Mesothelial cell of epicardium (in vitro differentiated cells): ENCODE measurements at places on chromosomes 4 and X.
A peak's percentile ranks its signal among the peaks of the same experiment; 100 is the strongest.

GRCh38 chr4:157961229-157961990 is 211.4 kb downstream of the GASK1B start:
- no peaks in the 10 kb centered on the region for H3K4me1 ChIP-seq
- DNase-seq, result no peak
- no peak overlapping the region for H3K4me3 ChIP-seq
- no peaks in the 10 kb centered on the region for H3K27me3 ChIP-seq
- no peaks in the 10 kb centered on the region for H3K36me3 ChIP-seq

- peak within 1 kb of the TSS; percentile 79 for H3K27ac ChIP-seq
- DNase-seq, result peak; percentile 31
- no peaks in the 10 kb centered on the region for H3K36me3 ChIP-seq
- H3K4me3 ChIP-seq, result peak within 1 kb of the TSS; percentile 83
Measured at GRCh38 chr4:186104114-186104889, at the start of gene FAM149A. FAM149A (plus strand) TSS chr4:186104704.

DNA sequence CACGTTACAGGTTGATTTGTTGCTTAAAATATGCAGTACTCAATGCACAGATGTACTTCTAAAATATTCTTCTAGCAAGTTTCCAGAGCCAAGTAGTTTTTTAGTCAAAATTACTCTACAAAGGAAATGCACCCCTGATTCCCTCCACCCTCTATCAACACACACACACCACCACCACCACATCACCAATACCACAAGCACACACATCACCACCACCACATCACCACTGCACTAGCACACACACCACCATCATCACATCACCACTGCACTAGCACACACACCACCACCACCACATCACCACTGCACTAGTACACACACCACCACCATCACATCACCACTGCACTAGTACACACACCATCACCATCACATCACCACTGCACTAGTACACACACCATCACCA is 105.2 kb upstream of the FRG1 start:
- no peaks in the 10 kb centered on the region for H3K27me3 ChIP-seq
- no peak overlapping the region for H3K4me3 ChIP-seq
- DNase-seq, result no peak
- peaks cover 1% of the 10 kb centered on the region for H3K36me3 ChIP-seq
- H3K4me1 ChIP-seq, result no peaks in the 10 kb centered on the region

GRCh38 chr4:82419451-82419850 is 10.8 kb downstream of the HNRNPDL start:
- no peak for DNase-seq
- peaks cover 14% of the 10 kb centered on the region for H3K36me3 ChIP-seq
- H3K4me1 ChIP-seq, result no peaks in the 10 kb centered on the region
- H3K27me3 ChIP-seq, result peaks cover 16% of the 10 kb centered on the region

DNA sequence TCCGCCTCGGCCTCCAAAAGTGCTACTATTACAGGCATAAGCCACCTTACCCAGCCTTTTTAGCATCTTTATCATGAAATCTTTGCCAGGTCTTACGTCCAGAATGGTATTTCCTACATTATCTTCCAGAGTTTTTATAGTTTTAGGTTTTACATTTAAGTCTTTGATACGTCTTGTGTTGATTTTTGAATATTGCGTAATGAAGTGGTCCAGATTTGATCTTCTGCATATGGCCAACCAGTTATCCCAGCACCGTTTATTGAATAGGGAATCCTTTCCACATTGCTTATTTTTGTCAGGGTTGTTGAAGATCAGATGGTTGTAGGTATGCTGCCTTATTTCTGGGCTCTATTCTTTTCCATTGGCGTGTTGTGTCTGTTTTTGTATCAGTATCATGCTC is 349.6 kb downstream of the KCTD8 start:
- H3K36me3 ChIP-seq, result no peaks in the 10 kb centered on the region
- no peak overlapping the region for H3K27ac ChIP-seq
- H3K27me3 ChIP-seq, result no peaks in the 10 kb centered on the region
- H3K4me3 ChIP-seq, result no peak overlapping the region
- DNase-seq, result no peak

- no peak overlapping the region for H3K27ac ChIP-seq
- H3K4me3 ChIP-seq, result no peak overlapping the region
- no peak for DNase-seq
- H3K27me3 ChIP-seq, result no peaks in the 10 kb centered on the region
Measured at GRCh38 chr4:158766434-158767044, 2.3 kb upstream of the FNIP2 start.

- no peak overlapping the region for H3K4me3 ChIP-seq
- peaks cover 69% of the 10 kb centered on the region for H3K4me1 ChIP-seq
- DNase-seq, result no peak
- no peak overlapping the region for H3K27ac ChIP-seq
- no peaks in the 10 kb centered on the region for H3K27me3 ChIP-seq
- no peaks in the 10 kb centered on the region for H3K36me3 ChIP-seq
Measured at GRCh38 chr4:76692761-76693160, 205.2 kb downstream of the SOWAHB start.

DNA sequence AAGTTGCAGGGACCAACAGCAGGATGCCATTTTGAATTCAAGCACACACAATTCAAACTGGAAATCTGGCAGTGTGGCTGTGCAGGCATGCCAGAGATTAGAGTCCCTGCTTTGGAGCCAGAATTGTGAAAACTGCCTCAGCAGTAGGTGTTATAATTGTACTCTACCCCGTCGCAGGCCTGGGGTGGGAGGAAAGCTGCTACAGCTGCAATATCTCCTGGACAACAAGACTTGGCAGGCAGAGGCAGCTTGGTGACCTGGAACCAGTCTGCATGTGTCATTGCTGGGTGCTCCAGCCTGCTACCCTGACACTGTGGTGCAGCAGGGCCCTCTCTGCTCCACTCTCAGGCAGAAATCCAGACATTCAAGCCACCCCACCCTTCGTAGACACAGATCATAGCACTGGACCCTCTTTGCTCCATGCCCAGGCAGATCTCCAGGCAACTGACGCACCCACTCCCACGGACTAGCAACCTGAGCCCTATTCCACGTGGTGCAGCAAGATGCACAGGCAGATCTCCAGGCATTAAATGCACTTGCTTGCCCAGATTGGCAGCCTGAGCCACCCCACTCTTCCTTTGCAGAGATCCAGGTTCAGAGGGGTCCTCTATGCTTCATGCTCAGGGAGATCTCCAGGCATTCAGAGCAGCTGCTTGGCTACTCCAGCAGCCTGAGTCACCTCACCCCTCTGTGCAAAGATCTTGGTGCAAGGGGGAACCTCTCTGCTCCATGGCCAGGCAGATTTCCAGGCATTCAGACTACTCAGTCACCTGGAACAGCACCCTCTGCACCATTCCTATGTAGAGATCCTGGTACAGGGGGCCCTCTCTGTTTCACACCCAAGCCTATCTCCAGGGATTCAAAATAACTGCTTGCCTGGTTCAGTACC is 140.5 kb downstream of the LRBA start:
- no peak overlapping the region for H3K27ac ChIP-seq
- H3K36me3 ChIP-seq, result peaks cover 43% of the 10 kb centered on the region
- H3K4me3 ChIP-seq, result no peak overlapping the region
- DNase-seq, result no peak
- no peaks in the 10 kb centered on the region for H3K27me3 ChIP-seq

DNA sequence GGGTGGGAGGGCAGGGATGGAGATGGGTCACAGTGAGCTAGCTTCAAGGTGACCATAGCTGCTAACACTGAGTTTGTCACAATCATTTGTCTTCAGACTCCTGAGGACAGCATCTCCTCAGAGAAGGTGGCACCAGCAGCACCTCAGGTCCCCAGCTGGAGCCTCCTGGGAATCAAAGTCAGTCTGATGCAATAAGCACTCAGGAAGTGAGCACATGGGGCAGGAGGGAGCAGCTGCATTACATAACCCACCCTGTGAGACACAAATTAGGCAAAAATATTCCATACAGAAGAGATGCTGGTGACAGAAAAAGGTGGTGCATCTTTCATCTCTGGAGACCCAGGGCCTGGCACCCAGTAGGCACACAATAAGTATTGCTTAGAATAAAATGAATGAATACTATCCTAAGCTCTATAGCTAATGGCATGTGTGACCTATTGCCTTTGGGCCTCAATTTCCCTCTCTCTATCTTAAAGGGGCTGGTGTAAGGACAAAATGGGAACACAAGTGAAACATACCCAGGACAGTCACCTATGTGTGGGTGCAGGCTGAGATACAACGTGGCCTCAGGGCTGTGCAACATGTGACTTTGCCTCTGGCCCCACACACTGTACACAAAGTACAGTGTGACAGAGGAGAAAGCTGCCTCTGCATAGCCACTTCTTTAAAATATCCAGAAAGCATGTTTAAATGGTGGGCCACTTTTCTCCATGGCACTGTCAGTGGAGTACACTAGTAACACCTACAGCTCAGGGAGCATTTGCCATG is 37.1 kb downstream of the SLC39A8 start:
- no peaks in the 10 kb centered on the region for H3K27me3 ChIP-seq
- no peak overlapping the region for H3K27ac ChIP-seq
- H3K36me3 ChIP-seq, result peaks cover 1% of the 10 kb centered on the region

- no peak overlapping the region for H3K27ac ChIP-seq
- no peaks in the 10 kb centered on the region for H3K36me3 ChIP-seq
- no peak for DNase-seq
- peaks cover 5% of the 10 kb centered on the region for H3K4me1 ChIP-seq
- H3K4me3 ChIP-seq, result no peak overlapping the region
Measured at GRCh38 chr4:85603437-85604336, 128.7 kb downstream of the ARHGAP24 start.
